ENCODE measurements at places on chromosomes 7 and 10.
A peak's percentile ranks its signal among the peaks of the same experiment; 100 is the strongest.

DNA sequence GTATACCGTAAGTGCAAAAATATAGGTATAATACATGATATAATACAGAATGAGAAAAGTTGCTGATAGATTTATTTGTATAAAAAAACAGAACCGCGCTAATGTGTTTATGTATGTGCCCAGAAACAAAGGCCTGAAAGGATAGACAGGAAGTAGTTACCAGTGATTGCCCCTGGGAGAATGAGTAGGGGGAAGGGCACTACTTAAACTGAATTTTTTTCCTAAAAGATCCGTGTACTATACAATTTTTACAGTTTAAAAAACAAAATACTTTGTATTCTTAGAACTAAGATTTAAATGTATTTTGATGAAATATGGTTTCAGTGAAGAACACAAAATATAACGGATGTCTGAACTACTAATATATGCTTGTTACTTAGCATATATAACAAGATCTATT is 2.9 kb downstream of the IPMK start:
- DNase-seq: no peak

GRCh38 chr7:156109988-156110387 is 297.7 kb upstream of the SHH start:
- DNase-seq: no peak

GRCh38 chr10:17768496-17768895 is 16.5 kb downstream of the TMEM236 start:
- DNase-seq: no peak

DNA sequence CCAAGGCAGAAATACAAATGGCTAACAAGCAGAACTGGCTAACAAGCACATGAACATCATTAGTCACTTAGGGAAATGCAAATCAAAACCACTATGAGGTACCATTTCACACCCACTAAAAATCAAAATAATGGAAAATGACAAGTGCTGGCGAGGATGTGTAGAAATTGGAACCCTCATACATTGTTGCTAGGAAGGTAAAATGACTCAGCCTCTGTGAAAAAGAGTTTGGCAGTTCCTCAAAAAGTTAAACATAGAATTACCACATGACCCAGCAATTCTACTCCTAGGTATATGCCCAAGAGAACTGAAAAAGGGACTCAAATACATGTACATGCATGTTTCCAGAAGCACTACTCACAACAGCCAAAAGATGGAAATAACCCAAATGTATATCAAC is 52.8 kb upstream of the ANAPC16 start:
- DNase-seq: no peak

DNA sequence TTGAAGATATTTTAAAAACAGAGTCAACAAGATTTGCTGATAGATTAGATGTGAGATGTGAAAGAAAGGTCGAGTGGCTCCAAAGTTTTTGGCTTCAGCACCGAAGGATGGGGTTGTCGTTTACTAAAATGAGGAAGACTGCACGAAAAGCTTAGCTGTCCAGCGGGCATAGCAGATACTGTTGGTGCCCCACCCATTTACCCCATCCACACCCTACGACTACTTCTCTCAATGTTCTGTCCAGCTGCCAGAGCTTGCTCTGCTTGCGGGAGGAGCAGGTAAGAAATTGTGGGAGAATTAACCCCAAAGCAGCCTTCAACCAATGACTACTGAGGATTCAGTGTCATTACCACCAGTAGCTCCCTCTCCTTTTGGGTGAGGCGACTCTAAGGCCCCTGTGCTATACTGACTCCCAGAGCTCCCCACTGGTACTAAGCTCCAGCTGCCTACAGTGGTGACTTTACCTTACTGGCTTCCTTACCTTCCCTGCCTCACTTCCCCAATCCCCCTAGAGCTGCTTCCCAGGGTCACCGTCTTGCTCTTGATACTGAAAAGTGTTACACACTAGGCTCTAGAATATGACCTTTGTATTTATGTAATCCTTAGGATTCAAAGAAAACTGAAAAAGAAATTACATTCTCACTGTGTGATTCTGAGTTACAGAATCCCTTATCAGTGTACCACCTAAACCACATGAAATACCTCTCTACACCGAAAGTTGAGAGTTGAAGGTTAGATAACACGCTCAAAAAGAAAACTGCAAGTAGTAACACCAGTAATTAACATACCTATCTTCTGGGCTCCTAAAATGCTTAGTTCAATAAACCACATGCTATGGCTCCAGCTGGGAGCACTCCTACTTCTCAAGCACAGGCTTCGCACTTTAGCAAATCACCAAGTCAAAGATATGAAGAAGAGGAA is 22.3 kb downstream of the CACUL1 start:
- no peak for DNase-seq

- DNase-seq: no peak
These were observed 38.4 kb upstream of the CD36 start for GRCh38 chr7:80600046-80600445.

GRCh38 chr7:126533715-126534114 is 719.0 kb downstream of the GRM8 start:
- DNase-seq: no peak

DNA sequence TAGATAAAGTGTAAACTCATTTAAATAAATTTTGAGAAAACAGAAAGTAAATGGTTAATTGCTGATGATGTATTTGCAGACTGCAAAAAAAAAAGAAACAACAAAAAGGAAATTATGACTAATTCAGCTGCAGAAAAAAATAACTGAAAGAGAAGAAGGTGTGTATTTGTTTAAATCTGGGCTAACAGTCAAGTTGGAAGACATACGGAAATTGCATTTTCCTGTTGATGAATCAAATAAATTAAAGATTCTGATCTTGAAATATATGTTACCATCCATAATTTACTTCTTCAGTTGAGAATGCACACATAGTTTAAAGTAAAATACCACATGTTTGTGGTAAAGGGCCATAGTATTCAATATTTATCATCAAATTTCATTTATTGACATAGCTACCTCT is 19.3 kb upstream of the ING3 start:
- no peak for DNase-seq

- DNase-seq: no peak
These were observed 274.1 kb downstream of the ZEB1 start for GRCh38 chr10:31593124-31593523.

- no peak for DNase-seq
These were observed 6.3 kb upstream of the HBP1 start for GRCh38 chr7:107162475-107162874.

DNA sequence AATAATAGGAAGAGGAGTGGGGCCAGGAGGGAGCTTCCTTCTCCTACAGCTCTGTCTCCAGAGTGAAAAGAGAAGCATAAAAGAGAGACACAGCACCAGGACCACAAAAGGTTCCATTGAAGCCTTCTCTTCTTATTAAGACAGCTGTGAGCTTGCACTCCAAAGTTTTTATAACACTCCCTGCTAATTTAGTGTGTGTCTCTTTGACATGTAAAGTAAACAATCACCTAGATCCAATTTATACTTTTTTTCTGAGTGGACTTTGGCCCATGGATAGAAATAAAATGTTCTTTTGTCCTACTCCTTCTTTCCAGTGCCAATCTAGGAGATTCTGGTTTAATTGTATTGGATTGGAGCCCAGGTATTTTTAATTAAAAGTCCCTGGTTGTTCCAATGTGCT is at the start of gene CYP2C8:
TSS of gene CYP2C8 (minus strand) at position 212 of the 400 bp plus-strand sequence. CDS start at position 117, 95 bp downstream.
- no peak for DNase-seq

DNA sequence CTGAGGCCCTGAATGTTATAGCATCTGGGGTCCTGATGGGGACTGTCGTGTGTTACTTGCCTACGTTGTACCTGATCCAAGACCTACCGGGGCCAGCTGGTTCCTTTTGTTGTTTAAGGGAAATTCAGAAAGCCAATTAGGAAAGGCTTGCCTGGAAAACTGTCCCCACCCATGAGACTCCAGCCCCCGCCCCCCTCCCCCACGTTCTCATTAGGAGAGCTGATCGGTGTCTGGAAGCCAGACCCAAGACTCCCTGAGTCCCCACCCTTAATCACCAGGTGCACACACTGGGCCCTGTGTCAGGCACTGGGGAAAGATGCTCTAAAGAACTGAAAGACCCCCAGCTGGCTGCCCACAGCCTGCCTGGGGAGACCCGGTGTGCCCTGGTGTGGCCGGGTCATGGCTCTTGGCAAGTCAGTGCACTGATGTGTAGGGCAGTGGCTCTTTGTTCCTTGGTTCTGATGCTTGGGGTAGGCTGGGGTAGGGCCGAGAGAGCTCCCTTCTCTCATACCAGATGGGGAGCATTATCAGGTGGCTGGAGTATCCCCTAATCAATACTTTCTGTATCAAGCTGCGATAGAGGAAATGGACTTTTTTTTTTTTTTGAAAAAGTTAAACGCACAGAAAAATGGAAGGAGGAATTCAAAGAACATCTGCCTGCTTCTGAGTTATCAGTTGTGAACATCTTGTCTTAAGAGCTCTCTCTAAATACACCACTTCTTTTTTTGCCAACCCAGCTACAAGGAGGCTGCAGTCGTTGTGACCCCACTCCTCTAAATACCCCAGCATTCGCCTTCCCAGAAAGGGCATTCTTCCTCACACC is 16.9 kb downstream of the TSPAN15 start:
- DNase-seq: no peak

DNA sequence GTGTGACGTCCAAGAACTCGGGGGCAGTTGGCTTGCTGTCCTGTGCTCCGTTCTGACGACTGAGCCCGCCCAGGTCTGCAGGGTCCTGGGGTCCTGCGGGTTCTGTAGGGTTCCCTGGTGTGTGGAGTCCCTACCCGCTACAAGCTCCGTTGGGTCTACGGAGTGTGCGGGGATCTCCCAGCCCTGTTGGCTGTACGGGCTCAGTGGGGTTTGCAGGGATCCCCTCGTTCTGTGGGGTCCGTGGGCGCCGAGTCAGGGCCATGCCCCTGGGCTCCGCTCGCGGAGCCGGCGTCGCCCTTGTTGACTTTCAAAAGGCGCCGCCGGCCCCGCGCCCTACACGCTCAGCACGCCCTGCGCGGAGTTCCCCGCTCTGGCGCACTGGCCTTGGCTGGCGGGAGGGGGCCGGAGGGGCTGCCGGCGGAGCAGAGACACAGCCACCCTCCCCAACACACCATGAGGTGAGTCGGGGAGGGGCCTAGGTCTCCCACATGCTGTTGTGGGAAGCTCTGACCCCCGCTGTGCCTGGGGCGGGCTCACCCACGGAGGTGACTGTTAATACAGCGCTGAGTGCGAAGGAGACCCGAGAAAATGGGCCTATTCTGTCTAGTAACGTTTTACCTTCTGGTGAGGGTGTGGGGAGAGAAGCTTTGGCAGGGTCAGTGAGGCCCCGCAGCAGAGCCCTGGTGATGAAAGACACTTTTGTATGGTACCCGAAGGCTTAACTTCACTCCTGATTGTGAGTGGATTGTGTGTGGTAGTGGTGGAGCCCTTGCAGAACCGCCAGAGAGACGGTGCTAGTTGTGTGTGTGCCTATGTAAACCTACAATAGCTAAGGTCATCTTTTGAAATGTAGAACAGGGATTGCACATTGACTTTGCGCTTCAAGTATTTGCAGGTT is 8.1 kb downstream of the TASOR2 start:
- DNase-seq: peak; percentile 36

GRCh38 chr7:152869041-152869676 is 109.6 kb downstream of the ACTR3B start:
- no peak for DNase-seq

- no peak for DNase-seq
These were observed 92.3 kb upstream of the KDM7A start for GRCh38 chr7:140269004-140269638.

DNA sequence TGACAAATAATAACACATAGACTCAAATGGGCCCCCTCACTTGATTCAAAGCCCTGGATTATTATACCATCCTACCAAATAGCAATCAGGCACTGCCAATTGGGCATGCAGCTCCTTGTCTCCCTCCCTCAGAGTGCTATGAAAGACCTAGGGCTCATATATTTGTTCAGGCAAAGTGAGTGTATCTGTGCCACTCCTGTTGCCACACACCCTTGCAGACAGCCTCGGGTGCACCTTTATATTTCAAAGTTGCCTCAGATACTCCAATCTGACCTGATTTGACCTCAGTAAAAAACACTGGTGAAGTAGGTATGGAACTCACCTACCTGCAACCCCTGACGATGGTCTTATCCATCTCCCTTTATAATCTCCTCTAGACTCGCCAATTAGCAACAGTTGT is 3.0 kb upstream of the NAMPT start:
- DNase-seq: no peak

- peak; percentile 62 for DNase-seq
These were observed 136.6 kb downstream of the PTPN20 start for GRCh38 chr10:47047577-47048525.

DNA sequence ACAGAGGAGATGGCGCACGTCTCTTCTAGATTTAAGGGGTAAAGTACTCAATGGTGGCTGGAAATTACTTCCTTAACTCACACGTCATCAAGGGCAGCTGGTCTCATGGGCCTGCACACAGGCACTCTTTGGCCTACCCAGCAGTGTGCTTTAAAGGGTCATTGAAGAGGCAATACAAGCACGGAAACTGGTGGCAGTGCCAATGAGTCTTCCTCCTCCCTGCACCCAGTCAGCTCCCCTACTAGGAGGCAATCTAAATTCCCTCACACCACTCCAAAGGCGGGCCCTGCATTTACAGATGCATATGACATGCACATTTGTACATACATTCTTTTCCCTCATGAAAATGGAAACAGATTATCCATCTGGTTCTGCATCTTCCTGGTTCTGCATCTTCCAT is 47.4 kb downstream of the PPIF start:
- DNase-seq: no peak

GRCh38 chr10:126140746-126141273 is 244.4 kb downstream of the FANK1 start:
- DNase-seq: no peak

- DNase-seq: no peak
These were observed 852 bp upstream of the KLF6 start for GRCh38 chr10:3785851-3786271.

GRCh38 chr10:86650151-86650550 is 4.2 kb upstream of the OPN4 start:
- DNase-seq: no peak

DNA sequence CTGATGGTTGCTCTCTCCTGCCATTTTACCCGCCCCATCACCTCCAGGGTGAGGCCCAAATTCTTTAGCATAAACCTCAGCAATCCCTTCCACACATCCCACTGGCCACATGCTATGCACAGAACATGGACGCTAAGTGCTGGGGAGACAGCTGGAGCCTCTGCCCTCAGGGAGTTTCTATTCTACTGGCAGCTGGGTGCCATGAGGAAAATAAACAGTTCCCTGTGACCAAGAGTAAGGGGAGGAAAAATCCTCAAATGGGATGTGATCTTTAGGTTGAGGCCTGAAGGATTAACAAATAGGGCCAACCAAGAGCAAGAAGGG is 1.2 kb downstream of the PARP12 start:
- no peak for DNase-seq

GRCh38 chr10:30387646-30388243 is 38.7 kb upstream of the MTPAP start:
- no peak for DNase-seq

- DNase-seq: no peak
These were observed 253.2 kb upstream of the INHBA start for GRCh38 chr7:41955893-41956675.

GRCh38 chr10:10256860-10257259 is 760.8 kb upstream of the CELF2 start:
- DNase-seq: no peak

DNA sequence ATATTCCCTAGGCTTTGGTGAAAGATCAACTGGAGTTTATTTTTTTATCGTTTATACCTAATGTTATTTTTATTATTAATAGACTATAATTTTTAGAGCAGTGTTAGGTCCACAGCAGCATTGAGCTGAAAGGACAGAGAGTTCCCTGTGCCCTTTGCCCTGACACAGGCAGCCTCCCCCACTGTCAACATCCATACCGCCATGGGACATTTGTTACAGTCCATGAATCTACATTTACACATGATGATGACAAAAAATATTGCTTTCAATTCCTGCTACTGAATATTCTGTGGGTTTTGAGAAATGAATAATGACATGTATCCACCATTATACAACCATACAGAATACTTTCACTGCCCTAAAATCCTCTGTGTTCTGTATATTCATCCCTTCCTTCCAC is 1297.5 kb upstream of the SORCS1 start:
- DNase-seq: no peak
